HT-29 (cell line): ENCODE measurements at places on chromosomes 1 and 21.
A peak's percentile ranks its signal among the peaks of the same experiment; 100 is the strongest.

DNA sequence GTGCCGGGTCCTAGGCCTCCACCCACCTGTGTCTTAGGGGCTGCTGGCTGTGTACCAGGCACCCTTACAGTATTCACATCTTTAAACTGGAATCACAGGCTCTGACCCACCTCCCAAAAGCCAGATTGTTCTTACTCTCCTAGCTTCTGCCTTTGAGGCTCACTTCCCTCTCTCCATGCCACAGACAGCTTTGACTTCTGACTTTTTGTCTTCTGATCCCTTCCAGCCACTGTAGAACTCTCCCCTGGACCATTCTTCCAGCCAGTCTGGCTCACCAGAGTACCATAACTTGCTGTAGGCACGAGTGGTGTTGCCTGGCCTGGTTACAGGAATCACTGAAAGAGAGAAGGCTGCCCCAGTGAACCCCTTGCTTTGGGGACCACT is 58.1 kb upstream of the STUM start:
- no peak for DNase-seq

DNA sequence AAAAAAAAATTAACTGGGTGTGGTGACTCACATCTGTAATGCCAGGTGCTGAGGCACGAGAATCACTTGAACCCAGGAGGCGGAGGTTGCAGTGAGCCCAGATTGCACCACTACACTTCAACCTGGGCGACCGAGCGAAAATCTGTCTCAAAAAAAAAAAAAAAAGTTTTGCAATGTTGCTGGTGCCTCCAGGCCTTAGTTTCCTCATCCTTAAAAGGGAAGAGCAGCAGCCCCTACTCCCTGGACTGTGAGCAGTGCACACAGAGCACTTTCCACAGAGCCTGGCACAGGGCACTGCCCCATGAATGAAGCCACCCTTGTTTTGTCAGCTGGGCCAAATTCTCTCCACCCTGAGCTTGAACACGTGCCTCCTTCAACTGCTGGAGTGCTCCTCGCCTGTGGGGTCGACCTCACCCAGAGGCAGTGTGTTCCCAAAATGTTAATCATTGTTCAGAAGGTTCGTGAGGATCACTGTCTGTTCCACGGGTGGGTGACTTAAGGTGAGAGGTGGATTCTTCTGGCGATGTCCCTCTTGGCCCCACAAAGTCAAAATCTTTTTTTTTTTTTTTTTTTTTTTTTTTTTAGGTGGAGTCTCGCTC is 152.1 kb upstream of the TMEM51 start:
- DNase-seq: no peak

- peak; percentile 47 for DNase-seq
Measured at GRCh38 chr1:178644308-178645120, 80.5 kb upstream of the RALGPS2 start.

DNA sequence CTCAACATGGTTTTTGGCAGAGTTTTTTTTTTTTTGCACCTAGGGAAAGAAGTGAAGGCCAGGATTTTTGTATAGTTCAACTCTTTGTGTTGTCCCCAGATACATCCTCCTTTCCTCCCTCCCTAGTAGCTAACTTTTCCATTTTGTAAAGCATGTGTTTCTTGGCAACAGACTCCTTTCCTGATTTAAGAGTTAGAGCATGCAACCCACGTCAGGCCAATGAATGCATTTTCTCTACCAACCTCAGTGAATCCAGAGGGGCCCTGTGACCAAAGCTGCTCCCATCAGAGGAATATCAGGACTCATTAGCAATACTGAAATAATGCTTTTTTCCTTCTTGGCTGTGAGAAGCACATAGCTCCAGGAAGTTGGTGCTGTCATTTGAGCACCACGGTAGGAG is 287.2 kb downstream of the LMO4 start:
- no peak for DNase-seq

DNA sequence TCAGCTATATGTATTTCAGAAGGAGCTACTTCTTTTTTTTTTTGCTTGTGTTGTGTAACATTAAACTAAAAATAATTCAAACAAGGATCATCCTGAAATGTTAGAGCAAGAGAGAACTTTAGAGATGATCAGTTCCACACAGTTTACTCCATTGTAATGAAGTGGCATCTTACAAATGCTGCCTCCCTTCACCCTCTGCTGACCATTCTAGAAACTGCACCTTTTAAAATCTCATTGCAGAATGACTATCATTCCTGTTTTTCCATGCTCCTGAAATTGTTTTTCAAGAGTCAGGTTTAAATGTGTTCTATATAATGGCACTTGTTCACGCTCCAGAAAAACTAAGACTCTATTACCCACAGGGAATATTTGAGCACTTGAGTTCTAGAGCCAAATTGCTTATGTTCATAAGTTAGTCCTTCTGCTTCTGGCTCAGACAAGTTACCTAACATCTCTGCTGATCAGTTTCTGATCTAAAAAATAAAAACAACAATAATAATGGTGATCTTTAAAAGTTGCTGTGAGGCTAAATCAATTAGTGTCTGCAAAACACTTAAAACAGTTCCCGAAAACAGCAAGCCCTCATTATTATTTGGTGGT is 21.5 kb upstream of the SLC44A5 start:
- peak; percentile 53 for DNase-seq

DNA sequence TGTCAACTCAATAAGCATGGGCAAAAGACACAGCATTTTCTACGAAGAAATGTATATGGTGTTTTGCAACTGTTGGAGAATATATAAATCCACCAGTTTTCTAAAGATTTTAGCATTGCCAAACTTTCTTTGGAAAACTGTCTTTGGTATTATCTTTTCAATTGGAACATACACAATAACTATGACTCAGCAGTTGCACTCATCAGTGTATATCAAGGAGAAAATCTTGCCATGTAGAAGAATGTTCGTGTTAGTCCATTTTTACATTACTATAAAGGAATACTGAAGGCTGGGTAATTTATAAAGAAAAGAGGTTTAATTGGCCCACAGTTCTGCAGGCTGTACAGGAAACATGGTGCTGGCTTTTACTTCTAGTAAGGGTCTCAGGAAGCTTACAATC is 41.1 kb downstream of the PRKAA2 start:
- no peak for DNase-seq

- no peak for DNase-seq
Measured at GRCh38 chr1:205270764-205271163, 43.0 kb downstream of the TMCC2 start.

GRCh38 chr1:1019122-1019999 is 559 bp upstream of the AGRN start:
- peak; percentile 90 for DNase-seq

- no peak for DNase-seq
Measured at GRCh38 chr1:7256526-7256925, 471.3 kb downstream of the CAMTA1 start.

DNA sequence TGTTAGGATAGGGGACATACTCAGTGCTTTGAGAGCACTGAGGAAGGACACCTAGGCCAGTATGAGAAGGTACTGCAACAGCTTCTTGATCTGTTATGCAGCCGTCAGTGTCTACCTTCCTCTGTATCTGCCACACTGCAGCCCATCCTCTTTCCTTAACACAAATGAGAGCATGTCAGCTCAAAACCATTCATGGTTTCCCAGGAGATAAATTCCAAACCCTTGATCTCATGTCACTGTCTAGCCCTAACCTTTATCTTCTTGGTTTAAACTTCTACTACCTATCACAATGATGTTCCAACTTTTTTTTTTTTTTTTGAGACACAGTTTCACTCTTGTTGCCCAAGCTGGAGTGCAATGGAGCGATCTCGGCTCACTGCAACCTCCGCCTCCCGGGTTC is 1.4 kb downstream of the ZMYND12 start:
- no peak for DNase-seq

DNA sequence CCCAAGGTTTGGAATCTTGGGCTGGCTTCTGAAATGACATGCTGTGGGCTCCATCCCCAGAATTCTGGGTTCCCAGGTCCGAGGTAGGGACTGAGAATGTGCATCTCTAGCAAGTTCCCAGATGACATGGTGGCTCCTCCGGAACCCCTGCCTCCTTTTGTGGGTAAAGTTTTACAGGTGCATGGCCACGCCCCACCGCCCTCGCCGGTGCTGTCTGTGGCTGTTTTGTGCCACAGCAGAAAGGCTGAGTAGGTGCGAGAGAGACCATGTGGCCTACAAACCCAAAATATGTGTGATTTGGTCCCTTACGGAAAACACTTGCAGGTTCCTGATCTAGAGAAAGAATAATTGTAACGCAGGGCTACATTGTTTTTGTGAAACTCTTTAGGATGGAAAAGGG is 30.9 kb downstream of the SKI start:
- no peak for DNase-seq

DNA sequence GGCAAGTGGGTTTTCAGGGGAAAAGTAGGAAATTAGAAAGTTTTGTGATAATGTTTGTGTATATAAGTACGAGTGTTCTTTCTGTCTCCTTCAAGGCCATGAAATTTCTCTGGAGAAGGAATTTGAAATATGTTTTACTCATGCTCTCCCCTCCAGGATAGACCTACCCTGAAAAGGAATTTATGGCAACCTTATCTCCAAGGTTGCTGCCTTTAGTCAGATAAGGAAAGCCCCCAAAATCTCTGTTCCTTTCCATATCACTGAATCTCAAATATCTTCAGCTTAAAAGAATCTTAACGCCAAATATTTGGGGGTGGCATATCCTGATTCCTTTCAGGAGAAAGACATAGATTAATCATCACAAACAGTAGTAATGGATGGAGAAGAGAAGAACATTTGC is 499 bp upstream of the C4BPB start:
- DNase-seq: no peak

GRCh38 chr1:148317288-148317985 is 165.4 kb upstream of the NBPF11 start:
- no peak for DNase-seq

- no peak for DNase-seq
Measured at GRCh38 chr1:20202166-20202565, 15.8 kb upstream of the PLA2G2C start.
